ENCODE measurements at places on chromosomes 3 and 15. TPM values are rescaled to one million over a fixed set of nuclear protein-coding genes. Genes with fewer than 3 reads are reported as not detected.

CCDC13 gene
- 0.26 TPM for total RNA-seq

PLA2G4F gene
- total RNA-seq, result not detected

DNASE1L3 gene
- total RNA-seq, result 0.08 TPM

PIERCE2 gene
- total RNA-seq, result 4.7 TPM

ZNF148 gene
- total RNA-seq, result 9.4 TPM

CHD2 gene
- 27.6 TPM for total RNA-seq

All from A549 treated with AZD2906 at 1 μM for 4 hours (cell line).